Stimulated activated CD4-positive, alpha-beta T cell treated with anti-CD3 and anti-CD28 coated beads, Interleukin-1b, Interleukin-23, amount 100 ng/mL, for 4 hours (primary cell): ENCODE measurements at places on chromosomes 1 and 21.

GRCh38 chr1:204262506-204263253 lies 48.9 kb upstream of the GOLT1A start:
- no peak for DNase-seq

- no peak for DNase-seq
Observed at GRCh38 chr1:22236166-22236565, 93.3 kb upstream of the WNT4 start.

DNA sequence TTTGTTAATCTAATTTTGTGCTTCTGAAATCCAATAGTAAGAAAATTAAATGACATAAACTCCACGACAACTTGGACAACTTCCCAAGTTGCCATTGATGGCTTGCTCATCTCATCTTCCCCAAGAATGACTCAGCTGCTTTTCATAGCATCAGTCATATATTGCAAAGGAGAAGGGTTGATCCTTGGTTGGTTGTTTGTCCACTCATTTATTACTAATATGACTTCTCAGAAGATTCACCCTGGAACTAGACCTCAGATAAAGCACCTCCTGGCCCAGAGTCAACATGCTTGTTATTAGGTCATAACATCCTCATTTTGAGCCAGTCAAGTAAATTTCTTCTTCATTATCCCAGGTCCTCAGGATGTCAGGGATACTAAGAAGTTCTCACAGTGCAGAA lies 2.3 kb upstream of the LCE3D start:
- DNase-seq = no peak

DNA sequence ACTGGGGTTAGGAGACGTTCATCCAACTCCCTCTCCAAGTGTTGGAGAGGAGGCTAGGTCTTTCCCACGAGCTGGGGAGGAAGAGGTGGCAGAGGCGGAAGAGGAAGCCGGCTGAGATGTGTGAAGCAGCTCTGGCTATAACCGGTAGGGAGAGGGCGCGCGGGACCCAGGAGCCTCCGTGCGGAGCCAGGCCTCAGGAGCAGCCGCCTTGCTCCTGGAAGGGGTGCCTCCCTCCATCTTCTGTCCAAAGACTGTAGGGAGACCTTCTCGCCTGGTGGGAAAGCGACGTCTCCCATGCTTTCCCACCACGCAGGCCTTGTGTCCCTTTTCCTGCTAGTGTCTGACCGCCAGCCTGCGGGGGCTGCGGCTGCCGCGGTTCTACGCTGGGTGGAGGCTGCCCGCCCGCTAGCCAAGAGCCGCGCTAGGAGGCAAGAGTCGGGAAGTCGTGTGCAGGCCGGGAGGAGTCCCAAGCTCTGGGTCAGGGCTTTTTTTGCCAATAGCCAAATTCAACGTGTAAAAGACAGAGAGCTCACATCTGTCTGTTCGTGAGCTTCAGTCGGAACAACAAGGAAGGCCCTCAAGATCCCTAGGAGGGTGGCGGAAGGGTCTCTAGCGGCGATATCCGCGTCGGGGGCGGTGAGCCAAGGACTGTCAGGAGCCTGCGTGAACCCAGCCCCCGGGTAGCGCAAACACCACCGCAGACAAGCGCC lies 8.4 kb upstream of the NBPF11 start:
- no peak for DNase-seq

GRCh38 chr1:208556461-208556860 lies 312.3 kb upstream of the PLXNA2 start:
- no peak for DNase-seq

- no peak for DNase-seq
Observed at GRCh38 chr1:231969076-231969475, 342.5 kb downstream of the DISC1 start.

DNA sequence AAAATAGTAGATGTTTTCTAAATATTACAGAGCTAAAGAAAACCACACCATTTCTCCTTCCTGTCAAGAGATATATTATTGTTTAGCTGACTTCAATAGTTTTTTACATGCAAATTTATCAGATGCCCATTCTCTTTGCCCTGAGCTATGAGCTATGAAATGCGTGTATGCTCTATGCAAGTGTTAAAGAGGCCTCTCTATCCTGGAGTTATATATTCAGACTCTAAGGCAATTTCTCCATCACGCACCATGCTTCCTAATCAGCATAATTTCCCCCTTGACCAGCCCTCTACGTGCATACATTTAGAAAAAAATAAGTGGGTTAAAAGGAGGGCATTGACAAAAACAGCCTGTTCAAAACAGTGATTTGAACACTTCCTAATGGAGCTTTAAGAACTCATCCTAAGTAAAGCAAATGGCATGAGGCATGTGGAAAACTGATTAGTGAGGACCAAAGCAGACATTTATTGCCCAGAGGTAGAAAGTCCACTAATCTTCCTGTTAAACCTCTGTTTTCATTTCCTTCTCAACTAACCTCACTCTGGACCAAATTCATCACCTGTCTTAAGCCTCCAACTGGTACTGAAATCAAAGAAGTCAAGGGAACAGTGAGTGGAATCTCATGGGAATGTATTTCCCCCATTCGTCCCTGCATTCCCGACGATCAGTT lies 565.8 kb upstream of the PKN2 start:
- DNase-seq = no peak

DNA sequence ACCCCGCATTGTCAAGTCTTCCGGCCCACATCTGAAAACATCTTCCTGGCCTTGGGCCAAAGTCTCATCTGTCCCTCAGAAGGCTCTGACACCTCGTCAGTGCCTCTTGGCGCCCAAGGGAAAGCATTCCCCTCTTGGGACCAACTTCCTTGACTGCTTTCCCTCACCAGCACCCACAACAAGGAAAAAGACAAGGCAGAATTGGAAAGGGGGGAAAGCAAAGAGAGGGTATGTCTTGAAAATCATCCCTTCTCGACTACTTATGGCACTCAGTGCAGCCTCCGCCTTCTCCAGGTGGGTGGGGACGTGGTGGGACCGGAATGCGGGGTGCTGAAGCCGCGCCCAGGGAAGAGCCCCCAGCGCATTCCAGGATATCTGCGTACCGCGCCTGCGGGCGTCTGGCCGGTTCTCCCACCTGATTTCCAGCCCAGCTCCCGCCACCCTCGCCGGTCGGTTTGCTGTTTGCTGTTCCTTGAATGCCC lies 554 bp upstream of the SLC39A1 start:
- no peak for DNase-seq

DNA sequence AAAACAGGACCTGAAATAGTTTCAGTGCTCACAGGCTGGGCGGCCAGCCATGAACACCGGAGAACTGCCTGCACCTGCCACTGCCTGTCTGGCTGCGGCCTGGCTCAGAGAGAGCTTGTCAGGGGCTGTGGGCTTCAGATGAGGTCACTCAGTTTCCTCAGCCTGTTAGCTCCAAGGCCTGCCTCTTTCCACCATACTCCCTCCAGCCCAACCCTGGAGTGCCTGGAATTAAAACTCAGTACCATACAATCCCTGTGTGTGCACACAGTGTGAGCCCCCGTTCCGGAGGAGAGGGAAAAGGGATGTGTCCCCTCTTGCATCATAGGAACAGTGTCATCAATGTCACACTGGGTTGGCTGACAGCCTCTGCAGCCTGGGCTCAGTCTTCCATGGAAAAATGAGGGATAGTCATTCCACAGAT lies 16.2 kb downstream of the CACNA1S start:
- DNase-seq = no peak

DNA sequence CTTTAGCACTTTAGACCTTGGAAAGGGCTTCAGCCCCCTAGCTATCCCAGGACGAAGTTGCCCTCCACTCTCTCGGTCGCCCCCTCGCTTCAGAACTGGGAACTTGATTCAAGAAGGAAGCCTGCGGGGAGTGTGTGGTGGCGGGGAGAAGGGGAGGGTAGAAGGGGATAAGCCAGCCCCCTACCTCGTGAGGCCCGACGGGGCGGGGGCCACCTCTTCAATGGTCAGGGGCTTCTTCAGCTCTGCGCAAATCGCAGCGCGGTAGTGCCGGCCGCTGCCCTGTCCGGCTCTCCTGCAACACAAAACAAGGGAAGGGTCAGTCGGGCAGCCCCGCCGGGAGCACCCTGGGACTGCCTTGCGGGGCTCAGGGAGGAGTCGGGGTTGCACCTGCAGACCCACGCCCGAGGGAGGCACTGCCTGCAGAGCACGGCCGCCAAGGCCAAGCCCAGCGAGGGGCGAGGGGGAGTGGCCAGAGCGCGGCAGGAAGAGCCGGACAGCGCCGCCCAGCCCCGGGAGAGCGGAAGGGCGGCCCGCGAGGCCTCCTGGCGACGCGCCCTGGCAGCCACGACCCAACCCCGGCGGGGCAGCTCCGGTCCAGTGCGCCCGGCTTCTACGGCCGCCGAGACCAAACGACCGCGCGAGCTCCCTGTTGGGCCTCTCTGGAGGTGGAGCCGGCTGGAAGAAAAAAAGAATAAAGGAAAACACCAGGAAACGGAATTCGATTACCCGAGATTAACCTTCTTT lies 56.2 kb upstream of the RASAL2 start:
- DNase-seq = no peak

DNA sequence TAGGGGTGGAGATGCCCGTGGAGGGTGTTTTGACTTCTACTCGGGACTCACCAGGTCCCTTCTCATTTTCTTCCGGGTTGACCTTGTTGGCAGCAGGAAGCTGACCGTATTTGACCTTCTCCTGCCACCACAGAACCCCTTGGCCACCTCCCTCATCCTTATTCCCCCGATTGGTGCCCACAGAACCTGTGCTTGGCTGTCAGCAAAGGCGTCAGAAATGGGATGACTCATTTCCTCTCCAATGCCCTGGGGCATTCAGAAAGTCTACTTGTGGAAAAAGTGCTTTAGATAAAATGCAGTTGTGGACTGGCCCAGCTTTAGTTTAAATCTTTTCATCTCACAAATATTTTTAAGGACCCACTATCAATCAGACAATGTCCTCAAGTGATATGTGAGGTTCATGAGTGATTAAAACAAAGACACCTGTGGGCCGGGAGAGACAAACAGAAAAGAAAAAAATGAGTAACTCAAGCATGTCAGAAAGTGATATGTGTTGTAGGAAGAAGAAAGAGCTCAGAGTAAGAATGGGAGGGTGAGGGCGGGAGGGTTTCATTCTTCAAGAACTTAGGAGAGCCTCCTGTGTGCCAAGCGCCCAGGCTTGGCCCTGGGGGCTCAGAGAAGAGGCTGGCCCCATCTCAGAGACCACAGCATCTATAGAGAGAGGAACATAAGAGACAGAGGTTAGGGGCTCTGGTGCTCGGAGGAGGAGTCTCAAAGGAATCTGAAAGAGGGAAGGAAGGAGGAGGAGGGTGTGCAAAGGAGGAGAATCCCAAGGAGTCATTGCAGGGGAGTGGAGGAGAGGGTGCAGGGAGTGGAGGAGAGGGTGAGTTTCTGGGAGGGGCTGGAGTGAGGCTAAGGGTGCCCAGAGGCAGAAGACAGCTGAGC lies 221.6 kb upstream of the VAMP3 start:
- peak; percentile 1 for DNase-seq
